Stimulated activated CD8-positive, alpha-beta memory T cell treated with anti-CD3 and anti-CD28 coated beads, Interleukin-15, amount 100 ng/mL, for 4 hours (primary cell): ENCODE measurements at places on chromosomes 5 and 9.

GRCh38 chr5:7663808-7664207, 187.1 kb downstream of the CFAP90 start:
- no peak for DNase-seq

GRCh38 chr9:37976714-37977477, 73.0 kb upstream of the SLC25A51 start:
- no peak for DNase-seq

- DNase-seq, result no peak
These were observed 17.5 kb downstream of the TLE1 start for GRCh38 chr9:81671880-81672280.

GRCh38 chr5:109006129-109006528, 258.4 kb downstream of the FER start:
- no peak for DNase-seq

DNA sequence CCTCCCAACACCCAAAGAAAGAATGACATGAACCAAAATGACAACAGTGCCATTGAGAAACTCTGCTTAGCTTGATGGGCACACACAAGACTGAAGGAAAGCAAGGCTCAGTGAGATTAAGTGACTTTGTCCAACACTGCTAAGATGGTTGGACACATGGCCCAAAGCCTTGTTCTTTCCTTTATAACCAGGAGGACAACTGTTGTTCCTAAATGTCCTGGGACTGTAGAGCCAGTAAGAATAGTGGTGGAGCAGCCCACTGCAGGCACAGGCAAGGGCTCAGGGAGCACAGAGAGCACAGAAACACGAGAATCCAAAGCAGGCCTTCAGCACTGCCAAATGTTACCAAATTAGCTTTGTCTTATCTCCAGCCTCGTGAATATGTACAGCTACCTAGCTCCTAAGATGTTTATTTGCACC, 3.9 kb downstream of the ACTL7A start:
- DNase-seq, result no peak
